ENCODE measurements at places on chromosomes 4 and X.

GRCh38 chrX:104329731-104330130 is 75.0 kb upstream of the ESX1 start:
- no peak for DNase-seq
- no peaks in the 10 kb centered on the region for H3K27me3 ChIP-seq
- H3K4me3 ChIP-seq, result no peak overlapping the region
- no peaks in the 10 kb centered on the region for H3K4me1 ChIP-seq
- H3K27ac ChIP-seq, result no peak overlapping the region

- DNase-seq, result no peak
- H3K27ac ChIP-seq, result no peak overlapping the region
- H3K4me3 ChIP-seq, result no peak overlapping the region
- no peaks in the 10 kb centered on the region for H3K36me3 ChIP-seq
These were observed 24.3 kb upstream of the TEX13C start for GRCh38 chrX:125295337-125295736.

DNA sequence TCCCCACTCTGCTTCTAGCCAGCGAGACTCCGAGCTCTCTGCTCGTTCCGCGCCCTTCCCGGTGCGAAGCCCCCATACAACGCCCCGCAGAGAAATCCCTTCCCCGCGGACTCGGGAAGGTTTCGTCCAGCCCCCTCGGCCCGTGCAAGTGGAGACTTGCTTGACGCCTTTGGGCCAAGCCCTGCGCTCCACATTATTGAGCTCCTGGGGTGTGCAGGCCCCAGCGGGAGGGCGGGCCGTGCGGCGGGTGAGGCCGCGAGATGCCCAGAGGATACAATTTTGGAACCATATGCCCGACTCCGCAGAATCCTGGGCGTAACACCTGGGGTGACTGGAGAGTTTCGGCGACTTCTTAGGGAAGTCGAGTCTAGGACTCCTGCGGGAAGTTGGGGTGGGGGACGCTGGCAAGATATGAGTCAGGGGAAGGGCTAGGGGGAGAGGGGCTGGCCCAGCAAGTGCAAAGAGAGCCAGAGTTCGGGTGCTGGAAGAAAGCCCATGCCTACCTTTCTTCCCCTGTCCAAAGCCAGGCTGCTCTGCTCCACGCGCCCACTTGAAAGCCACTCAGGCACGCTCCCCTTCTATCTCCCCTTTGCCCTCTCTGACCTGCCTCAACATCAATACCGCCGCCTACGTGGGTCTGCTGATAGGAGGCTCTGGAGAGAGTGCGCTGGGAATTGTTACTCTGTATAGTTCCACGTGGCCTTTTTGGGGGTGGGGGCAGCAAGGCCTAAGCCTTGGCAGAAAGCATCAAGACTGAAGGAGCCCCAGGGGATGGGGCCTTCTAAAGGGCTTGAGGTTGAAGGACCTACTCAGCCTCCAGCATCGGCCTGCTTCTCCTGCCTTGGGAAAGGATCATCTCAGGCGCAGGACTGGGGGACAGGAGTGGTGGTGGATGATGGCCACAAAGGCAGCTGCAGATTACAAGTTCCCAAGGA is 1.2 kb upstream of the ELF4 start:
- no peaks in the 10 kb centered on the region for H3K27me3 ChIP-seq
- peak overlapping the region; percentile 94 for H3K4me3 ChIP-seq
- peaks cover 4% of the 10 kb centered on the region for H3K4me1 ChIP-seq
- DNase-seq, result no peak
- H3K36me3 ChIP-seq, result no peaks in the 10 kb centered on the region
- H3K27ac ChIP-seq, result peak overlapping the region; percentile 96

DNA sequence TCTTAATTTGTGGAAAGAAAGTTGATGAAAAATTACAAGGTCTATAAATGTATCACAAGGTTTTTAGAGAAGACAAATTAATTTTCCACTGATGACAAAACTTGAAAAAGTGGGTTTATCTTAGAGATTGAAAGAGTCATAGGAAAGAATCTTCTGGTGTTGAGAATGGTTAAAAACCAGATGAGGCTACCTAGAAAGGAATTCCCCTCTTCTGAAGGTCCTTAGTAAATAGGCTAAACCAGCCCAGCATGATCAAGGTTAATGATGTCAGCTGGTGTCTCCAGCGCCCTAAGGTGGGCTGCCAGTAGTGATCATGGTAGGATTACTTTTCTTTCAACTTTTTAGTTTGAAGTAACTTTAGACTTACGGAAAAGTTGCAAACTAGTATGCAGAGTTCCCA is 71.8 kb upstream of the PGRMC2 start:
- no peak overlapping the region for H3K27ac ChIP-seq
- H3K27me3 ChIP-seq, result no peaks in the 10 kb centered on the region
- H3K36me3 ChIP-seq, result no peaks in the 10 kb centered on the region
- DNase-seq, result no peak
- H3K4me1 ChIP-seq, result no peaks in the 10 kb centered on the region
- H3K4me3 ChIP-seq, result no peak overlapping the region

- H3K27me3 ChIP-seq, result no peaks in the 10 kb centered on the region
- no peaks in the 10 kb centered on the region for H3K36me3 ChIP-seq
- H3K27ac ChIP-seq, result no peak overlapping the region
- no peak for DNase-seq
- H3K4me1 ChIP-seq, result no peaks in the 10 kb centered on the region
- H3K4me3 ChIP-seq, result no peak overlapping the region
These were observed 85.5 kb downstream of the CT47B1 start for GRCh38 chrX:120790118-120790517.

DNA sequence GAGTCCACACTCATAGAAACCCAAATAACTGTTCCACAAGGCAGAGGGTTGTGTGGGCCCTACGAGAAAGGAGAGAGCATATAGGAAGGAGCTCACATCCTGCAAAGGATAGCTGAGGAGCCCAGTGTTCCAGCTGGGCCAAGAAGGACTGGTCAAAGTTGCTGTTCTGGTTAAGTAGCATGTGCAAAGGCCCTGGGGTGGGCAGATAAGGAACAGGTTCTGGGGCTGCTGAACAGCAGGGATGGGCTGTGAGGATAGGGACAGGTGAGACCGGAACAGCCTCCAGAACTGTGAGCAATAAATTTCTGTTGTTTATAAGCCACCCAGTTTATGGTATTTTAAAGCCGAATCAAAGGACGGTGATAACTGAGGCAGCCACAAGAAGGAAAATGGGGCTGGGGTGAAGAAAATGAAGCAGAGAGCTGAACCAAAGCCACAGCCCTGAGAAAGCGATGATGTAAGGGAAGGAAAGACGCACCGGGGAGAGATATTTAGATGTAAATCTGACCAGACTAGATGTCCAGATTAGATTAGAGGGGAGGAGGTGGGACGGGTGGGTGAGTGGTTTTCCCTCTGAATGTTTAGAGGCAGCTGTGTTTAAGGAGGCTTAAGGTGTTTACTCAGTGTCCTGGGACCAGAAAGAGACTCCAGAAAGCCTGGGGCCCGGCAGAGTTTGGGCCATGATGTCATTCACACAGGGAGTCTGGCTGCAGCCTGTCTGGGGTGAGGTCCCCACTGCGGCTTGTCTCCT is 180.8 kb upstream of the BCOR start:
- no peaks in the 10 kb centered on the region for H3K36me3 ChIP-seq
- no peak overlapping the region for H3K4me3 ChIP-seq
- no peak overlapping the region for H3K27ac ChIP-seq
- no peaks in the 10 kb centered on the region for H3K4me1 ChIP-seq

- no peak overlapping the region for H3K4me3 ChIP-seq
- no peak for DNase-seq
- no peaks in the 10 kb centered on the region for H3K27me3 ChIP-seq
- no peak overlapping the region for H3K27ac ChIP-seq
- H3K36me3 ChIP-seq, result no peaks in the 10 kb centered on the region
These were observed 21.6 kb upstream of the MAGEA1 start for GRCh38 chrX:153157450-153157849.

DNA sequence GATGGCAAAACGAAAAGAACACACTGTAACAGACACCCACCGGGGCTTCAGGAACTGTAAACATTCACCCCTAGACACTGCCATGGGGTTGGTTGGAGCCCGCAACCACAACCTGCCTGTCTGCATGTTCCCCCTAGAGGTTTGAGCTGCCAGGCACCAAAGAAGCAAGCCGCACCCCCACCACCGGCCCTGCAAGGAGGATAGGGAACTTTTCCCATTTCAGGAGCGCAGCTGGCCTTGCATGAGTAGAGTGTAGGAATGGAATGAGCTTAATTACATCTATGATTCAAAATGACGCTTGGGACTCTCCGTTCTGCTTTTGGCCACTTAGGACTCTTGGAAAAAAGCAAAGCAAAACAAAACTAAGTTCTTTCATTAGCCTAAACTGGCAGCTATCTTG is 243.6 kb upstream of the CTSO start:
- no peak for DNase-seq
- H3K4me3 ChIP-seq, result no peak overlapping the region
- no peaks in the 10 kb centered on the region for H3K27me3 ChIP-seq
- H3K27ac ChIP-seq, result no peak overlapping the region

DNA sequence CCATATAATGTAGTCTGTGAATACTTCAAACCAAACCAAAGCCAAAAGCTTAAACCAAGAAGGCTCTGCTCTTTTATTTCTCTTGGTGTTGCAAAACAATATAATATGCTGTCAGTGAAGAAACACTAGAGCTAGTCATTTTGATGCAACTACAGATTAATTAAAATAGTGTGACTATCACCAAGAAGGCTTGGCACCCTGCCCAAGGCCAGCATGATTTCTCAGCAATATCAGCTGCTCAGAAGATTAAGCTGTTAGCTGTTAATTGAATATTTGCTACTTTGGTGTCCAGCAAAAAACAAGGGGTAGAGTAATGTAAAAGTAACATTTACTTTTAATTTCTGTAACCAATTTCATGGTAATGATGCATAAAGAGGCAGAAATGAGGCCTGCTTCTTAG is 104.9 kb upstream of the PRPS2 start:
- H3K27ac ChIP-seq, result no peak overlapping the region
- no peak for DNase-seq
- no peaks in the 10 kb centered on the region for H3K36me3 ChIP-seq
- H3K4me3 ChIP-seq, result no peak overlapping the region
- H3K27me3 ChIP-seq, result no peaks in the 10 kb centered on the region
- no peaks in the 10 kb centered on the region for H3K4me1 ChIP-seq

- H3K4me1 ChIP-seq, result no peaks in the 10 kb centered on the region
- DNase-seq, result no peak
- no peaks in the 10 kb centered on the region for H3K27me3 ChIP-seq
- no peaks in the 10 kb centered on the region for H3K36me3 ChIP-seq
- H3K4me3 ChIP-seq, result no peak overlapping the region
- H3K27ac ChIP-seq, result no peak overlapping the region
These were observed 45.7 kb upstream of the DCLK2 start for GRCh38 chr4:150032541-150032940.

GRCh38 chr4:52748432-52748831 is 2.8 kb downstream of the ERVMER34-1 start:
- H3K36me3 ChIP-seq, result no peaks in the 10 kb centered on the region
- H3K4me1 ChIP-seq, result no peaks in the 10 kb centered on the region

DNA sequence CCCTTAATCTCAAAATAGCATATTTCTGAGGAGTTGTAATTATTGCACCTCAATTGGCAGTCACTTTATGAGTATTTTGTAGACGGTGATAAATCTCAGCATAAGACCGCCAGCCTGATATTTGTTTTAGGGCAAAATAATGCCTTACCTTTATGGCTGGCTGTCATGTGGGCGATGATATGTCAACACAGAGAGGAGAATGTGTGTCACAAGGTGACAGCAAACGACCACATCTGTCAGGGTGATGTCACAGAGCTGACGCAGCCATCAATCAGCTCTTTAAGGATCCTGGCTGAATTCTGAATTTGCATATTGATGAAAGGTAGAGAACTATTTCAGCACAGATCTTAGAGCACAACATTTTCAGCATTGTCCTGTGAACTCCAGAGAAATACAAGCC is 209.7 kb downstream of the CEP135 start:
- no peak overlapping the region for H3K27ac ChIP-seq
- DNase-seq, result no peak
- H3K4me3 ChIP-seq, result no peak overlapping the region

GRCh38 chr4:94533405-94534223 is 81.9 kb downstream of the PDLIM5 start:
- no peaks in the 10 kb centered on the region for H3K27me3 ChIP-seq
- H3K4me3 ChIP-seq, result no peak overlapping the region
- peaks cover 78% of the 10 kb centered on the region for H3K4me1 ChIP-seq

All from ascending aorta (tissue), 2 donors.